ENCODE measurements at places on chromosomes 16 and 17.

DNA sequence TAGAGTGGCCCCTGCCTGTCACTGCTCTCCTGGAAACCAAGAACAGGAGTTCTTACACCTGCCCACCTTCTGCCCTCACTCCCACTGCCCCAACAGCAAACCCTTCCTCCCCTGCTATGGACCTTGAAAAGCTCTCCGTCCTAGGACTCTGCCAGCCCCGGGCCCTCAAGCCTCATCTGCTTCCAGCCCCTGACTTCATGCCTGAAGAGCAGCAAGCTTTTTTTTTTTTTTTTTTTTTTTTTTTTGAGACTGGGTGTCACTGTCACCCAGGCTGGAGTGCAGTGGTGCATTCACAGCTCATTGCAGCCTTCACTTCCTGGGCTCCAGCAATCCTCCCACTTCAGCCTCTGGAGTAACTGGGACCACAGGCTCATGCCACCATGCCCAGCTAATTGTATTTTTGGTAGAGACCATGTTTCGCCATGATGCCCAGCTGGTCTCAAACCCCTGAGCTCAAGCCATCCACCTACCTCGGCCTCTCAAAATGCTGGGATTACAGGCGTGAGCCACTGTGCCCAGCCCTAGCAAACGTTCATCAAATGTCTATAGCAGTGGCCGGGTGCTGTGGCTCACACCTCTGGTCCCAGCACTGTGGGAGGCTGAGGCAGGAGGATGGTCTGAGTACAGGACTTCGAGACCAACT, 16.9 kb downstream of the CARHSP1 start:
- DNase-seq, result no peak

GRCh38 chr17:49819138-49819537, 28.7 kb downstream of the TAC4 start:
- DNase-seq, result no peak

DNA sequence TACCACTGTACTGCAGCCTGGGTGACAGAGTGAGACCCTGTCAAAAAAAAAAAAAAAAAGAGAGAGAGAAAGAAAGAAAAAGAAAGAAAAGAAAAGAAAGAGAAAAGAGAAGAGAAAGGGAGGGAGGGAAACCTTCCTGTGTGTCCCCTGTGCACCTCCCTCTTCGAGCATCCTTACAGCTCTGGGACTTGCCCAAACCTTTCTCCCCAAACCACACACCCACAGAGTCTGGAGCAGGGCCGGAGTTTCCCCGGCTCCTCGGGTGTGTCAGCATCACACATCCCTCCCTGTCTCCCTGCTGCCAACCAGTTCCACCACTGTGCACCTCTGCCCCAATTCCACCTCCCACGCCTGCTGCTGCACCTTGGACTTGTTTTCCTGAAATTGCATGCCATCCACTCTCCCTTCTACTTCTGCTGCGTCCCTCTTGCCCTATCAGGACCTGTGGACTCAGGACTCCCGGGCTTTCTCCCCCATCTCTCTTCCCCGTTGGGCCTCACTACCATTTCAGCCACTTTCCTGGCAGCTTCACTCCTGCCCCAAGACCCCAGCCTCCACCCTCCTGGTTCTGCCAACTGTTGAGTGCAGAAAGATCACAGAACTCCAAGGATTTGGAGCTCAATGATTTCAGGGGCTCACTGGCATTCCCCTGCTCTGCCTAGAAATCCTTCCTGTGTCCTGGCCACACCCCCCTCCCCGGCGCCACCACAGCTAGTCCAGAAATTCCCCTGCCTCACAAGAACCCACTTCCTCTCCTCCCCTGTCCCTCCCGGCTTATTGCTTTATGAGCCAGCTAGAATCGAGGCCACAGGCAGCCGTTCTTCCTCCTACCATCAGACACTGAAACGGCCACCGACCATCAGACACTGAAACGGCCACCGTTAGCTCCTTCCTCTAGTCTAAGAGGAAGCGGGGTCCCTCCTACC, 3.7 kb upstream of the CDK3 start:
- peak; percentile 70 for DNase-seq

- no peak for DNase-seq
Observed at GRCh38 chr16:78805556-78805955, 706.1 kb downstream of the WWOX start.

GRCh38 chr17:2243953-2244352, 59.6 kb downstream of the SMG6 start:
- no peak for DNase-seq

- DNase-seq, result no peak
Observed at GRCh38 chr16:56330476-56330875, 94.9 kb downstream of the AMFR start.

Data from endodermal cell (in vitro differentiated cells).